ENCODE measurements at places on chromosomes 2 and 18.

DNA sequence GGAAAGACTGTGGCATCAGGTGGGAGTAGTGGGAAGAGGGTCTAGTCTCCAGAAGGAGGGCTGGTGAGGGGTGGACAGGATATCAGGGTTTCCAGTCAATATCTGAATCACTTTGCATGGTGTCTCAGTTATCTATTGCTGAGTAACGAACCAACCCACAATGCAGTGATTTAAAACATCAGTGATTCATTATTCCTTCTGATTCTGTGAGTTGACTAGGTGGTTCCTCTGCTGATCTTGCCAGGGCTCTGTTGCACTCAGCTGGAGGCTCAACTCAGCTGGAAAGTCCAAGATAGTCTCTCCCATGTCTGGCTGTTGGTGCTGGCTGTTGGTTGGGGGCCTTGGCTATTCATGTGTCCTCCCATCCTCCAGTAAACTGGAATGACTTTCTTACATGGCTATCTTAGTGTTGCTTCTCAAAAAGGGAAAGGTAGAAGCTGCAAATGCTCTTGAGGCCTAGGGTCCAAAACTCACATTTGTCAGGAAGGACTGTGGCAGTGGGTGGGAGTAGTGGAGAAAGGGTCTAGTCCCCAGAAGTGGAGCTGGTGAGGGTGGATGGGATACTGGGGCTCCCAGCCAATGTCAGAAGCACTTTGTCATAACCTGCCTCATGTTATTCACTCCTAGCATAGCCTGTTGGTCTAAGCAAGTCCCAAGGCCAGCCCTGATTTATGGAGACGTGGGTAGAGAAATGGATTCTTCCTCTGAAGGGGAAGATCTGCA, 13.9 kb downstream of the IL1F10 start:
- DNase-seq = no peak

DNA sequence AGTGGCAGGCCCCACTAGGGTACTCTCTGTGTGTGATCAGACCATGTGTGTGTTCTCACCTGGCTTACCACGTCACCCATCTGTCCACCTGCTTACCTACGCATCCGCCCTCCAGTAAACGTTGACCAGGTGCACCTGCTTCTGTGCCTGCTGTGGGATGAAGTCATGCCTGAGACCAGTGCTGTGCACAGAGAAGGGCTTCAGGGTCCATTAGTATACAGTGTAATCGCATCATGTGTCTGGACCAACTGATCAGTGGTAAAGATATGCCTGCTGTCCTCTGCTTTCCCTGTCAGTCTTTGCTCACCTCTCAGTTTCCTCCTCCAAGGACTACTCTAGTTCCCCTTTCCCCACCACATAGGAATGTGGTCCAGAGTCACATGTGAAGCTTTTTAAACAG, 109.3 kb downstream of the FHOD3 start:
- no peak for DNase-seq

DNA sequence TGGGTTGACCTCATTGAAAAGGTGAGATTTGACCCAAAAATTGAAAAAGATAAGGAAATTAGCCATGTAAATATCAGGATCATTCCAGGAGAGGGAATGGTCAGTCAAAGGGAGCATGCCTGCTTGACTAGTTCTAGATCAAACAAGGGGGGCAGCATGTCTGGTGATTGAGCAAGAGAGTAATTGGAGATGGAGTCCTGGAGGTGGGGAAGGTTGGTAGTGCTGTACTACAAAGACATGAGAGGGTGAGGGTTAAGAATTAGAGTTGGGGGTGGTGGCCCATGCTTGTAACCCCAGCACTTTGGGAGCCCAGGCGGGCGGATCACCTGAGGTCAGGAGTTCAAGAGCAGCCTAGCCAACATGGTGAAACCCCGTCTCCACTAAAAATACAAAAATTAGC, 2.0 kb downstream of the MRPL30 start:
- no peak for DNase-seq

DNA sequence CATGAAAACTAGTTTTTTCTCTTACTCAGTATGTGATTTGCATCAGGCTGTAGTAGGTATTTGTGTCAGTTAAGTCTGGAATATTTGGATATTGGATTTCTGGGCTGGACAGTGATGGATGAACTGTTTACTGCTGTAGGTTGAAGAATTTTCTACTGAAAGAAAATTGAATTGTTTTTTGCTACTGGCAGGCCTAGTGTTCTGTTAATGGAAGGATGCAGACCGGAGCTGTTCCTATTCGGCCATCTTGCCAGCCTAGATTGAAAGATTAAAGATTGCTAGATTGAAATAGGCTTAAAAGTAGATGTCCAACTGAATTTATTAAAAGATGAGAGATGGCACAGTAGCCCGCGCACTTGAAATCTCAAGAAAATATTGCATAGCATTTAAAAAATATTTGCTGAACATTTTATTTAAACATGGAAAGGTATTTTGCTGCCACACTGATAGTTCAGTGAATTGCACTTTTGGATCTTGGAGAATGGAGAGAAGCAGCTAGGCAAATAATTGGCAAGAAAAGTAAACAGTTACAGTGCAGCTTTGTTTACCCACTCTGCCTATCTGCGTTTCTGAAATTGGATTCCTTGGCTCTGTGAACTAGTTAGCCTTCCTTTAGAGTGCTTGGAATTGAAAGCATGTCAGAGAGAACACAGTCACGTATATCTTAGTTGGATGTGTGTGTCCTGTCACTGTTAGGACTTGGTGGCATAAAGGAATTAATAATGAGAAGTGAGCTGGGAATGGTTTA, 54.1 kb downstream of the EPB41L5 start:
- no peak for DNase-seq

DNA sequence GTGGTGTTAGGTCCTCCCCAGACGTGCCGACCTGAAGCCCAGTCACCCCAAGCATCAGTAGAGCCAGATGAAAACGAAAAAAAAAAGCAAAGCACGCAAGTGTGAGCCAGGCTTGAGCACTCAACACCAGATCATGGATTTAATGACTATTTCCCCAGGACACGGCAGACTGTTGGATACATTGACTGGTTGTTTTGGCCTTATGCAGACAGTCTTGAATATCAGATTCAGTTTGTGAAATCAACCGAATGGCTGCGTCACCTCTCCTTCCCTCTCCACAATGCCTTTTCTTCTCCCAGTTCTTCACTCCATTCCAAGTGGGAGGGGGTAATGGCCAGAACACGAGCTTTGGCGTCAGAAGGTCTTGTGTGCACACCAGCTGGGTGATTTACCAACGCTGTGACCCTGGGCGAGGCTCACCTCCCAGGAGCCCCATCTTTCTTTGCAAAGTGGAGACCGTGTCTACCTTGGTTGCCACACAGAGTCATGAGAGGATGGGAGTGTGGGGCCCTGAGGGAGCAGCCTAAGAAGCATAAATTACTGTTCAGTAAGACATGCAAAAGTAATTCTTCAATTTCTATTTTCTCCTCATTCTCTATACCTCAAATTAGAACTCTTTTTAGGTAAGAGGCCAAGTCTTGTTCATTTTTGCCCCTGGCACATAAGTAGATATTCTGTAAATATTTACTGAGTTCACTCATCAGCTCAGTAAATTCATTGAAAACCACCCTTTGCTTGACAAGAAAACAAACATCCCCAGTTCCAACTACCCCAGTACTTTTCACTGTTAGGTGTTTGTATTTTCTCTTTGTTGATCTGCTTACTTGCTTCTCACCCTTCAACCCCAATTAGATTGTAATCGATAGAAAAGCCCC, 181.1 kb upstream of the COPS8 start:
- DNase-seq = no peak

- DNase-seq = no peak
Measured at GRCh38 chr18:36811430-36811829, 17.4 kb downstream of the TPGS2 start.

Data from smooth muscle cell of the brain vasculature (primary cell).